ENCODE measurements at places on chromosomes 6 and 20.

- no peak for DNase-seq
These were observed 230.8 kb upstream of the PRSS16 start for GRCh38 chr6:27016689-27017088.

- DNase-seq: no peak
These were observed 42.5 kb downstream of the SMLR1 start for GRCh38 chr6:130869681-130870080.

DNA sequence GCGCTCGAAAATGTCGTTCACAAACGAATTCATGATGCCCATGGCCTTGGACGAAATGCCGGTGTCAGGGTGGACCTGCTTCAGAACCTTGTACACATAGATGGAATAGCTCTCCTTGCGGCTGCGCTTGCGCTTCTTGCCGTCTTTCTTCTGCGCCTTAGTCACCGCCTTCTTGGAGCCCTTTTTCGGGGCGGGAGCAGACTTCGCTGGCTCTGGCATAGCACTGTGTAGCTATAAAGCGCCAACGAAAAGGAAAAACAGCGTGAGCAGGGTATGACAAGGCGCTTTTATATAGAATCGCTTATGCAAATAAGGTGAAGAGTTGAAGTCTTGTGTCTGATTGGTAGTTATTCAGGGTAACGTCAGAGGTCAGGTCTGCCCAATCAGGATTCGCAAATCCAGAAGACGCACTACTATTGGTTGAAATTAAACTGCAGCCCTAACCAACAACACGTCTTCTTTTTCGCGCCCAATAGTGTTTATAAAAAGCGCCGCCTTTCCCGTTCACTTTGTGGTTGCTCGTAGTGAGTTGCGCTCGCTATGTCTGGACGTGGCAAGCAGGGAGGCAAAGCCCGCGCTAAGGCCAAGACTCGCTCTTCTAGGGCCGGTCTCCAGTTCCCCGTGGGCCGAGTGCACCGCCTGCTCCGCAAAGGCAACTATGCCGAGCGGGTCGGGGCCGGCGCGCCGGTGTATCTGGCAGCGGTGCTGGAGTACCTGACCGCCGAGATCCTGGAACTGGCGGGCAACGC, 114.8 kb upstream of the PRSS16 start:
- peak; percentile 92 for DNase-seq

DNA sequence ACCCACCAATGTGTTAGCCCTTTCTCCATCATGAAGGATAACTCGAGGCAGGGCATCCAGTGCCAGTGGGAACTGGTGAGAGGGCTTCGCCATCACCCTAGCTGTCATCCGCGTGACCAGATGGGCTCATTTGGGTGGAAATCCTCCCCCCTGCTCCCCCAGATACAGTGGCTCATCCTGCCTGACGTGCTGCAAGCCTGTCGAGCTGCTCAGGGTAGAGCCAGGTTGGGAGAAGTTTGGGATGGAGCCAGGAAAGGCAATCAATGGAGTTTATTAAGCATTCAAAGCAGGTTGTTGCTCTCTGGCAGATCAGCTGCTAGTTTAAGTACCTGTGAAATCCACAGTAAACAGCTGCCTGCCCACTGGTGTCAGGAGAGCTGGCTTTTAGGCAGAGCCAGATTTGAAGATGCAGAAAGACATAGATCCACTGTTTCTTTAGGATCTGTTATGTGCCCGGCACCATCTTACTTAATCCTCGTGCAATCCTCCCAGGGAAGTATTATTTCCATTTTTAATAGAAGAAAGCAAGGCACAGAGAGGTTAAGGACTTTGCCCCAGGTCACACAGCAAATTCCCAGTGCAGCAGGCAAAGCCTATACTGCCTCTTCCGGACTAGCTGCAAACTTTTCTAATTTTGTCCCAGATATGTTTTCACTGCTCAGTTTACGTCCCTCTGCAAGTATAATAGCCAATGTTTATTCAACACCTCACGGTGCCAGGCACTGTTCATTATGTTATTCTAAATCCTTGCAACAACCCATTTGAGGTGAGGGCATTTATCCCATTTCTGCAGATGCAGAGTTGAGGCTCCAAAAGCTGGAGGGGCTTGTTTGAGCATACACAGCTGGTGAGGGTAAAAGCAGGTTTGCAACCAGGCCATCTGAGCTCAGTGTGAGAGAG, 54.1 kb upstream of the KCNG1 start:
- DNase-seq: no peak

- no peak for DNase-seq
These were observed at the start of gene LTA for GRCh38 chr6:31572041-31572911. LTA (plus strand) TSS chr6:31572289; CDS start chr6:31572743, 454 bp downstream.
